A172 (cell line): ENCODE measurements at places on chromosomes 6 and 20. TPM values are rescaled to one million over a fixed set of nuclear protein-coding genes. Genes with fewer than 3 reads are reported as not detected.

TMEM63B gene
- 43.1 and 47.9 TPM in 2 replicates for total RNA-seq

SOX18 gene
- total RNA-seq, result 0.21 and 1.9 TPM in 2 replicates

STK35 gene
- total RNA-seq, result 14.1 and 16.9 TPM in 2 replicates

SOX12 gene
- 7.4 and 9.4 TPM in 2 replicates for total RNA-seq

ZNF165 gene
- total RNA-seq, result 0.09 and 1.4 TPM in 2 replicates

PLA2G7 gene
- total RNA-seq, result not detected in 2 replicates

HAO1 gene
- total RNA-seq, result not detected in 2 replicates

GRIK2 gene
- total RNA-seq, result 0.10 and 0.12 TPM in 2 replicates

SLC24A3 gene
- not detected in 2 replicates for total RNA-seq

PRDM13 gene
- total RNA-seq, result not detected in 2 replicates

PI16 gene
- total RNA-seq, result 0.74 TPM in 1 of 2 replicates, not detected in the other

C6orf163 gene
- 0.31 and 0.72 TPM in 2 replicates for total RNA-seq

IL17F gene
- total RNA-seq, result not detected in 2 replicates

DNA sequence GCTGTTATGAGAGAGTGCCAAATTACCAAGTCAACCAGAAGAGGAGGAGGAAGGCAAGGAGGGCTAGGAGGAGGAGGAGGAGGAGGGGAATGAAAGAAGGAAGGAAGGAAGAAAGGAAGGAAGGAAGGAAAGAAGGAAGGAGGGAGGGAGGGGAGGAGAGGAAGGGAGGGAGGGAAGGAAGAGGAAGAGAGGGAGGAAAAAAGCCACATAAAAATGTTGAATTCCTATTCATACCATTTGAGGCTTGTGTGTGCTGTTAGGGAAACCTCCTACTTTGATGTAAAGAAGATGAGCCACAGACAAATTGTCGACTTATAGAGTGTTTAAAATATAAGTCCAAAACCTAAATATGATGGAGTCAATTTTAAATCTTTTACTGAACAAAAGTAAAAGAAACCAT, 65.3 kb upstream of the MYLIP start:
- no peak for DNase-seq

DNA sequence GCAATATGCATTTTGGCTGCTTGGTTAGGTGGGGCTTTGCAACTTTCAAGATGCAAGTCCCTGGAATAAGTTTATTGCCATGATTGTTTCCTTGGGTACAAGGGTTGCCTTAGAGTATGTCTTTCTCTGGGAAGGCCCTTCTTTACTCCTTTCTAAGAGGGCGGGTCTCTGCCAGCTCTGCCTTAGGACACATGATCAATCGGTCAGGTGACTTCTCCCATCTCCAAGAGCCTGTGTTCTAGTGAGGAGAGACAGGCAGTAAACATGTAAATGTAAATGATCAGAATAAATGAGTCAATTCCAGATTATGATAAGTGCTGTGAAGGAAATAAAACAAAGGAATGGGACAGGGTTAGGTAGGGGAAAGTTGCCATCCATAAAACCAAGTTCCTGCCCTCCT, 43.2 kb upstream of the BCAS1 start:
- no peak for DNase-seq

DNA sequence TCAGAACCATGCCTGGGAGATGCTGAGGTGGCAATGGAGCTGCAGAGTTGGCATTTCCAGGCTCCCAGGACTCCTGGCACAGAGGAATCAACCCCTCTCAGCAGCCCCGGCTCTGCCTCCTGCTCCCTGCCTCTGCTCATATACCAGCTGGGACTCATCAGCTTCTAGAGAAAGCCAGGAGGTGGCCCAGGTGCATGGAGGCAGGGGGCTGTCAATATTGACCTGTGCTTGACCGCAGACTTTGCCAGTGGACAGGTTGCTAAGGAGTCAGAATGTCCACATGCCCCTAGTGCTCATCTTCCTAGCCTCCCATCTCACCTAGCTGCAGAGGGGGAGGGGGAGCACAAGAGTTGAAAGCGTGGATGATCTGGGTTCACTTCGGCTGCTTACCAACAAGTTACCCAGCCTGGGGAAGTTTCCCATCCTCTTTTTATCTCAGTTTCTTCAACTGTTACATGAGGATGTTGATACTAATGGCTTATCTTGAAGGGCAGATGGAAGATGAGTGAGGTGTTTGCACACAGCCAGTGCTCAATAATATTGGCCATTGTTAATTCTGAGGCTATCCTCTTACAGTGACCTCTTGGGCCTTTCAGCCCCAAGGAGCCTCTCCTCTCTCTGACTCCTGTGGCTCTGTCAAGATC, 9.2 kb upstream of the SCRT2 start:
- no peak for DNase-seq

DNA sequence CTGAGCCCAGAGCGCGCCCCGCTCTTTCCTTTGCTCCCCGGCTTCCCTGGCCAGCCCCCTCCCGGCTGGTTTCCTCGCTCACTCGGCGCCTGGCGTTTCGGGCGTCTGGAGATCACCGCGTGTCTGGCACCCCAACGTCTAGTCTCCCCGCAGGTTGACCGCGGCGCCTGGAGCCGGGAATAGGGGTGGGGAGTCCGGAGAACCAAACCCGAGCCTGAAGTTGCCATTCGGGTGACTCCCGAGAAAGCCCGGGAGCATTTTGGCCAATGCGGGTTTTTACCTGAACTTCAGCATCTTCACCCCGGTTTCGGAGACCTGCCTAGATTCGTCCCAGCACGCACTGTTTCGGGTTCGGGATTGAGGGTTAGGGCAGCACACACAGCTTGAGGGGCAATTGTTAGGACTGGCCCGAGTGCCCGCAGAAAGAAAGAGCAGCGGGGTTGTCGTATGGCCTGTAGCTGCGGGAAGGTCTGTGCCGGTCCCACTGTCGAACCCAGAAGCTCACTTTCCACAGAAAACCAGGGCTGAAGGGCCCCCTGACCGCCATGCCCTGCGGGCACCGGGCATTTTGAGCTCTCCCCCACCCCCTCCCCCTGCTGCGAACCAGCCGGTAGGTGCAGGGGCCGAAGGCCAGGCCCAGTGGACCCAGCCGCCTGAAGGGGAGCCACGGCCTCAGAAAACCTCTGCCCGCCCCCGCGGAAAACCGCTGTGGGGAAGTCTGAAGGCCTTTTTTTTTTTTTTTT, 2.1 kb downstream of the FOXP4 start:
- DNase-seq, result no peak

DNA sequence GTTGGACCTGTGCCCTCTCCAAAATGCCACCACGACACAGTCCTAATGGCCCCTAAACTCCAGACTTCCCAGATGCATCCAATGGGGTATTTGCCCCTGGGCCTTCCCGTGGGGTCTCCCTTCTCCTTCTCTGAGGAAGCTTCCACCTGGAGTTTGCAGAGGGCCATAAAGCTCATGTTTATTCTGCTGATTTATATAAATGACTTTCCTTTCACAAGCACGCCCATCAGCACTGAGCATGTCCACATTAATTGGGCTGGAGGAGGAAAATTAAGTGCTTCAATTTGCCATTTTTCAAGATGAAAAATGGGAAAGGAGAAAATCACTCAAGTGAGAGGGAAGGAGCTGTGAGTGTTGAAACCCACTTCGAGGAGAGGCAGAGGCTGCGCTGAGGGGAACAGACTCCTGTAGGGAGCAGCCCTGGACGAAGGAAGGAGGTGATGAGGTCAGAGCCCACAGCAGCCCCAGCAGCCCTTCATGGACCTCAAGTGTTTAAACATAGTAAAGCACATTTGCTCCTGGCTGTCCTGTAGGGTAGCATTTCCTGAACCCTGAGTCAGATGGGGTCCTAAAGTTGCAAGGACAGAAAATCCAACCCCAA, 434.9 kb upstream of the SULF2 start:
- DNase-seq, result no peak

DNA sequence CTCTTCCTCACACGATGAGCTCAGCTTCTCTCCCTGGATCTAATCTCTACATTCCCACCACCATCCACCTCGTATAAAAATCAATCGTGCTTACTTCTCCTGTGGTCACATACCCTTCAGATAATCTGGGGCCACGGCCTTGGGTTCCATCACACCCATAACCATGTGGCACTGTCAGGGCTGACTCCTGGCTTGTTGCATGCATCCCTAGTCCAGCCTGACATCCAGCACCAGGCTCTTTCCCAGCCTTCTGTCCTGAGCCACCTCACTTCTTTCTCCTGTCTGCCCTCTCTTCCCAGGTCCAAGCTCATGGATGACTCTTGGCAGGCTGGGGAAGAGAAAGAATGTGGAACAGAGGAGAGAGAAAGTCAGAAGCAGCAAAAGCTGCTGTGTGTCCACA, 199.8 kb downstream of the BACH2 start:
- DNase-seq, result no peak

DNA sequence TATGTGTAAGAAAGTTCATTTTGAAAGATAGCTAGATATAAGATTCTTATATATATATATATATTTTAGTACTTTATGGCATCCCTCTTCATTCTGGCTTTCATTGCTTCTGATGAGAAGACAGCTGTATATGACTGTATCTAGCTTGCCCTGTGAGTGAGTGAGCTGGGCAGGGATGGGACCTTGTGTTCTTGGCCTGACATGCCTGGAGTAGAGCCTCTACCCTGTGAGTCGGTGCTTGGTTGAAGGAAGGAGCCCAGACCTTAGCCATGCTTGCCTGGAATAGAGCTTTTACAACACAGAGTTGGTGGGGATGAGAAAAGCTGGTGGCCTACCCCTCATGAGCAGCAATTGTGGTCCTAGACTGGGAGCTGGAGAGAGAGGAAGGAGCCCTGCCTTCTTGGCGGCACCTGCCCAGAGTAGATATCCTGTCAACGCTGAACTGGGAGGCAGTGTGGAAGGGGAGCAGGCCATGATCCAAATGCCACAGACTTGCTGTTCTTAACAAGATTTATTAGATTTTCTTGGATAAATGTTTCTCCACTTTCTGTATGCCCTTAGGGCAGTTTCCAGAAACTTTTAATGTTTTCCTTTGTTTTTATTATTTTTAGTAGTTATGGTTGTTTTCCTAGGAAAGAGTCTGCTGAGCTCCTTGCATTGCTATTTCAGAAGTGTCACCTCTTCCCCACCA, 31.6 kb downstream of the FIG4 start:
- no peak for DNase-seq

- DNase-seq, result no peak
These were observed 3.1 kb downstream of the RAMACL start for GRCh38 chr6:166583230-166583965.

GRCh38 chr6:135129136-135129856, 51.8 kb upstream of the MYB start:
- DNase-seq, result no peak

DNA sequence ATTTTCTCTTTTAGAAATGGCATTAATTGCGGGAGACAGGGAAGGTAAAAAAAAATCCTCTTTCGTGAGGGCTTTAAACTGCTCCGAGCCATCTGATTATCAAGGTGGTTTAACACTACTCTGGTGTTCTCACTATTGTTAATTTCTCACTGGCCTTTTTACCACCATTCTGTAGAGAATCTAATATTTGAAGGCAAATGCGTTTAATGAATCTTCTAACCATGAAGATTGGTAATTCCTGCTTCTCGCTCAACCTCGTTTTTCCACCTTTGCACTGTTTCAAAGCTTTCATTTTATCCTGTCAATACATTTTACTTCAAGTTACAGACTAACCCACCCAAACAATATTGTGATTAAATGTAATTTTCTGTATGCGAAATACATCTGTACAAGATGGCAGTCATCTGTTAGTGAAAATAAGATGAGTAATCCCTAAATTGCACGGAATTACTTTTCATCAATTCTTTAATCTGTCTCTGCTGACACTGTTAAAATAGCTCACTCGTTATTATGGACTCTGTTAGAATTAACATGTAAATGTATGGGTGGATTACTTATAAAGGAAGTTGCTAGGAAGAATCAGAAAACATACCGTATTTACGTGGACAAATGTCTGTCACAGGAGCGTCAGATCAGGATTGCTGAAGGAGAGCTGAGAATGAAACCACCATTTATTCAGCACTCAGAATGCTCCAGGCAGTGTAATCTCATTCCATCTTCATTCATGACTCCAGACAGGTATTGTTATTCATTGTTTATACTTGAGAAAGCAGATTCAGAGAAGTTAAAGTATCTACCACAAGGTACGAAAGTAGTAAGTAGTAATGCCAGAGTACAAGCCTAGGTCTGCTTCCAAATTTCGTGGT, 1.1 kb upstream of the LCA5 start:
- no peak for DNase-seq

GRCh38 chr6:154206141-154206540, 150.5 kb downstream of the IPCEF1 start:
- no peak for DNase-seq

DNA sequence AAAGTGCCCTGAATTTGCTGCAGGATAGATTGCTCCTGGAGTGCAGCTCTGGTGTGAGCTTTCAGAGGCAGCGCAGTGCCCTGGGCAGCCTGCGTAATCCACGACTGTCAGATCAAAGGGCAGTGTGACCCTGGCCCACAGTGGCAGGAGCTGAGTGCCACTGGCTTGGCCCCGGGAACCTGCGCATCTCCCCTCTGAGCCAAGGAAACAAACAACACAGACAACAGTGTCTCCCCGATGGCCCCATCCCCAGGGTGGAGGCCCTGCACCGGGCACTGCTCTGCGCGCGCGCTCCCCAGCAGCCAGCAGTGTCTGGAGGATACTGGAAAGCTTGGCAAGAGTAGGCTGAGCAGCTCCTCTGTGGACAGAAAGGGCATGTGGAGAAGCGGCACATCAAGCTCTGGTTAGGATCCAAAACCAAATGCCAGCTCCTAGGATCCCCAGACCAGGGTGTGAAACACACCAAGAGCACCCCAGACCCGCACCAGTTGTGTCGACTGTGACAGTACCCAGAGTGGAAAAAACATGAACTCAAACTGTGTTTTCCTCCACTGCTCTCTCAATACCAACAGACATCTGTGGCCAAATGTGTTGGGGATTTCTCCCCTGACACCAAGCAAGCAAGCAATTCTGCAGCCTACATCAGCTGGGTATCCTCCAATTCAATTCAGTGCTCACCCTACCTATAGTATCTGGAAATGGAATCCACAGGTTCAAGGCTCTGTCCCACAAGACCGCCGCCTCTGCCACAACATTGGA, 26.7 kb downstream of the RBCK1 start:
- DNase-seq, result no peak

GRCh38 chr6:153081914-153082313, 49.2 kb downstream of the RGS17 start:
- DNase-seq, result no peak

DNA sequence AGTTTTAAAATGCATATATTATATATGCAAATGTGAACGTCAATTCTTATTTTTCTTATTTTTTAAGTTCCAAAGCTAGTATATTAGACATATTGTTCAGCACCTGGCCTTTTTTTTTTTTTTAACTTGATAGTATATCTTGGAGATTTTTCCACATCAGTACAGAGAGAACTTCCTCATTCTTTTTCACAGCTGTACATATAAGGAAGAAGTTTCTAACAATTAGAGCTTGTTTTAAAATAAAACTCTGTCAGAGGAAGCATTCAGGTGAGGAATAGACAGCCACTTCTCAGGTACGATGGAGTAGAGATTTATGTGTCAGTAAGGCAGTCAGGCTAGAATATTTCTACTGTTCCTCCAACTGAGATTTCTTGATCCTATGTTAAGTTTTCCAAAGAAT, 233.1 kb upstream of the SUPT3H start:
- no peak for DNase-seq

GRCh38 chr6:122788663-122789181, 336 bp upstream of the SMPDL3A start:
- no peak for DNase-seq

- DNase-seq, result no peak
These were observed 996 bp downstream of the DOK5 start for GRCh38 chr20:54476169-54477009.
